Activated naive CD8-positive, alpha-beta T cell treated with anti-CD3 and anti-CD28 coated beads, Interleukin-2, amount 10 ng/mL, durations not matched to agents 7 days and 5 days (primary cell): ENCODE measurements at places on chromosomes 4 and X.

DNA sequence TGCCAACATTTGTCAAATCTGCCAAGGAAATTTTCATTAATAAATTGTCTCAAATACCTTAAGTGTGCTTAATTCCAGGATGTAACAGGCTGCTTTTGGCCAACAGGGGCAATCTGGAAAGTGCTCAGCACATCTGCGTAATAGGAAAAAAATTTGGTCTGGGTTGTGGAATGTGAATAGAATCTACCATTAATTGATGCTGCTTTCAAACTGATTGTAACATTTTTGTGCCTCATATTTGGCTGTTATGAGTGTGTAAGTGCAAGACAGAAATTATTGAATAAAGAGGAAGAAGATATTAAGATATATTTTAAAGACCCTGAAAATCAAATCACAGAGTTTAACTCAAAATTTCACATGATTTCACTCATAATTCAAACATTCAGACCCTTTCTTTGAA lies 41.1 kb downstream of the REELD1 start:
- no peak for DNase-seq

GRCh38 chrX:3215249-3215648 lies 131.2 kb downstream of the MXRA5 start:
- DNase-seq: no peak

GRCh38 chrX:101550751-101551379 lies 518 bp downstream of the ARMCX1 start:
- no peak for DNase-seq

DNA sequence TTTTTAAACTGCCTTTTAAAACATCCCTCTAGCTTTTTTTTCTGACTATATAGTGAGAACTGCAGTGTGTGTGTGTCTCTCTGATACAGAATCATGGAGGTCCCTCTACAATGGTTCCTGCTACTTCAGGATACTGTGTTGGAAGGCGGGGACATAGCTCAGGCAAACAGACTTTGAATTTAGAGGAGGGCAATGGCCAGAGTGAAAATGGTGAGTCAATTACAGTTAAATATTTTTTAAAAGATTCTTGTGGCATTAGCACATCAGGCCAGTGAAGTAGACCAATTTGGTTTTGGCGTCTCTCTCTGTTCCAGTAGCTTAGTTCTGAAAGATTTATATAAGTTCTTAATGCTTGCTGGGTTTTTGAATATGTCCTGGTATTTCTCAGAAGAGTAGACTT lies 47.1 kb downstream of the ALG13 start:
- DNase-seq: no peak

DNA sequence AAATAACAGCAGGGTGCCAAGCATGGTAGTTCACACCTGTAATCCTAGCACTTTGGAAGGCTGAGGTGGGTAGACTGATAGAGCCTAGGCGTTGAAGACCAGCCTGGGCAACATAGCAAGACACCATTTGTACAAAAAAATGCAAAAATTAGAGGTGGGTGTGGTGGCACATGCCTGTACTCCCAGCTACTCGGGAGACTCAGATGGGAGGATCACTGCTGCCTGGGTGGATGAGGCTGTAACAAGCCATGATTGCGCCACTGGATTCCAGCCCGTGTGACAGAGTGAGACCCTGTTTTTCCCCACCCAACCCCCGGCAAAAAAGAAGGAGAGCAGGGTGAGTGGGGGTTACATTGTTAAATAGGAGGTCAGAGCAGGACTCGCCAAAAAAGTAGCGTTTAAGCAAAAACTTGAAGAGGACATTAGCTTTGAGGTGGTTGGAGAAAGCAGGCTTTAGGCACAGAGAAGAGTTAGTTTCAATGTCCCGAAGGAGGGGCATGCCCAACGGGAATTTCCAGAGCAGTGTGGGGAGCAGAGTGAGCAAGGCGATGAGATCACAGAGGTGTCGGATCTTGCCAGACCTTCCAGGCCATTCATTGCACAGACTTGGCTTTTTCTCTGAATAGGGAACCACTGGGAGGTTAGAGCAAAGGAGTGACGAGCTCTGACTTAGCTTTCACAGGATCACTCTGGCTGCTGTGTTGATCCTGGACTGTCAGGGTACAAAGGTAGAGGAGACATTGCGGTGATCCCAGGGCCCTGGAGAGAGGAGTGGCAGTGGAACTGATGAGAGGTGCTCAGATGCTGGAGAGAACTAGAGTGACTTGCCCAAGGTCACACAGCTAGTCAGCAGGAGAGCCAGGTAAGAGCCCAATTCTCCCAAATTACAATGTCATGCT lies 70.6 kb downstream of the TRAPPC11 start:
- DNase-seq: no peak

GRCh38 chr4:1180663-1181062 lies 8.3 kb upstream of the SPON2 start:
- no peak for DNase-seq

DNA sequence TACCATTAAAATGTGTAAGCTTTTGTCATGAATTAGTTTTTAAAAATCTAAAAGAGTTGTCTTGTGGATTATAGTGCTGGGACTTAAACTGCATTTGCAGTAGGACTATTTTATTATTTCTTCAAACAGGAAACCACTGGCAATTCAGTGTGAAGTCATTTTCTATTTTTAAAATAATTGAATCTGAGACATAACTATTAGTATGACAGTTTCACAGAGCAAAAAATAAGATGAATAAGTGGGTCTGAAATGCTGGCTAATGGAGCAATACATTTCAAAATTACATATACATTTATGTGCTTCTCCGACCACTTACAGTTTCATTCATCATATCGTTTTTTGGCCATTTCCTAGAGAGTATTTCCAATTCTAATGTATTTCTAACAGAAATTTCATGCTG lies 75.3 kb upstream of the RAPGEF2 start:
- DNase-seq: no peak

- no peak for DNase-seq
These were observed 333.5 kb downstream of the BMPR1B start for GRCh38 chr4:95091272-95091671.

DNA sequence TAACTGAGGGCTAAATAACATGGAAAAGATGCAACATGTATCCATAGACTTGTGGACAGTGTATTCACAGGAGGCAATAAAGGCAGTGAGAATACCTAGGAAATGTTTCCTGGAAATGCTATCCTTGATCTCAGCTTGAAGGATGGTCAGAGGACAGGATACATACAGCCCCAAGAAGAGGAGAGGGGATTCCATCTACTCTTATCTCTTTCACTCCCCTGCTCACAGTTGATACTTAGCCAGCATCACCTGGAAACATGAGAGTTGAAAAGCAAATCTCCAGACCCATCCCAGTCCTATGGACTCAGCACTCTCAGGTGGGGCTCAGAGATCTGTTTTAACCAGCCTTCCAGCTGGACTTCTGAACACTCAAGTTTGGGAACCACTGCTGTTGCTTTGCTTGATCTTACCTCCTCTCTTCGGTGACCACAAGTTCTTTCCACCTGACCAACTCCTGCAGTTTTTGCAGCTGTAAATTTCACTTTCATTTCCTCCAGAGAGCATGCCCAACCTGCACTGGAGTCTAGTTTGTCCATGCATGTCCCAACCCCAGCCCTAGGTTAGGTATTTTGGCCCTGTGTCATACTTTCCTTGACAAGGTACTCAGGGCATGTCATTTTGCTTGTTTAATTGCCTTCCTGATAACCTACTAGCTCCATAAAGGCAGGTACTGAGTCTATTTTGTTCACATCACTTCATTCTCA lies 10.4 kb downstream of the RELL1 start:
- peak; percentile 32 for DNase-seq

DNA sequence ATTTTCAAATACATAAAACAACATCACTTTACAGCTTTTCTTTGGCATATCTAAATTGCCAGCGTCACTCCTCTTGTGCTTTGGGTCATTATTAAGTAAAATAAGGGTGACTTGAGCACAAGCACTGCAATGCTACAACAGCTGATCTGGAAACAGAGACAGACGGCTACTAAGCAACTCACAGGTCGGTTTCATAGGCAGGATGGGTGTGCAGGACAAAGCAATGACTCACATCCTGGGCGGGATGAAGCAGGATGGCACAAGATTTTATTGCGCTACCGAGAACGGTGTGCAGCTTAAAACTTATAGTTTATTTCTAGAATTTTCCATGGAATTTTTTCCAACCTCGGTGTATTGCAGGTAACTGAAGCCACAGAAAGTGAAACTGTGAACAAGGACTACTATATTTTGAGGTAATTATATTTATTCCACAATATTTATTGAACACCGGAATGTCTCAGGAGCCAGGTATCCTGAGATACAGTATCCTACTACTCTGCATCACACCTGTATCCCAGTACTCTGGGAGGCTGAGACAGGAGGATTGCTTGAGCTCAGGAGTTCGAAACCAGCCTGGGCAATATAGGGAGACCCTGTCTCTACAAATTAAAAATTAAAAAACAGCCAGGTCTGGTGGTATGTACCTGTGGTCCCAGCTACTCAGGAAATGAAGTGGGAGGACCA lies 215.5 kb downstream of the APBB2 start:
- no peak for DNase-seq

GRCh38 chr4:110669663-110670062 lies 46.8 kb upstream of the PITX2 start:
- DNase-seq: no peak

- DNase-seq: no peak
These were observed 70.4 kb upstream of the ANXA3 start for GRCh38 chr4:78481180-78481579.

GRCh38 chr4:78863991-78864390 lies 75.2 kb downstream of the PAQR3 start:
- no peak for DNase-seq

GRCh38 chr4:146585761-146586333 lies 52.8 kb upstream of the POU4F2 start:
- no peak for DNase-seq

DNA sequence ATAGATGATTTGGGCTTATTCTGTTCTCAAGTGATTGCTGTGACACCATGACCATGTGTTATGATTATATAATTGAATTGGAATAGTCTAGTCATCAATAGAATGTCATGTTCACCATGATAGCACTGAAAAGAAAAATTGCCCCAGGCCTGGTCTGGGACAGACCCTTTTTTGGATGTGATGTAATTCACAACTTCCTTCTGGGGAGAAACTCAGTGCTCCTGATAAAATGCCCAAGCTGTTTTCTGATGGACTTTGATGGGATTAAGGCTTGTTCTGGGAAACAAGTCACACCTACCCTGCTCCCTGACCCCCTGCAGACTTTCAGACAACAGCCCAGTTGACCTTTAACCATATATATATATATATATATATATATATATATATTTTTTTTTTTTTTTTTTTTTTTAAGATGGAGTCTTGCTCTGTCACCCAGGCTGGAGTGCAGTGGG lies 65.3 kb downstream of the RHOH start:
- DNase-seq: no peak

DNA sequence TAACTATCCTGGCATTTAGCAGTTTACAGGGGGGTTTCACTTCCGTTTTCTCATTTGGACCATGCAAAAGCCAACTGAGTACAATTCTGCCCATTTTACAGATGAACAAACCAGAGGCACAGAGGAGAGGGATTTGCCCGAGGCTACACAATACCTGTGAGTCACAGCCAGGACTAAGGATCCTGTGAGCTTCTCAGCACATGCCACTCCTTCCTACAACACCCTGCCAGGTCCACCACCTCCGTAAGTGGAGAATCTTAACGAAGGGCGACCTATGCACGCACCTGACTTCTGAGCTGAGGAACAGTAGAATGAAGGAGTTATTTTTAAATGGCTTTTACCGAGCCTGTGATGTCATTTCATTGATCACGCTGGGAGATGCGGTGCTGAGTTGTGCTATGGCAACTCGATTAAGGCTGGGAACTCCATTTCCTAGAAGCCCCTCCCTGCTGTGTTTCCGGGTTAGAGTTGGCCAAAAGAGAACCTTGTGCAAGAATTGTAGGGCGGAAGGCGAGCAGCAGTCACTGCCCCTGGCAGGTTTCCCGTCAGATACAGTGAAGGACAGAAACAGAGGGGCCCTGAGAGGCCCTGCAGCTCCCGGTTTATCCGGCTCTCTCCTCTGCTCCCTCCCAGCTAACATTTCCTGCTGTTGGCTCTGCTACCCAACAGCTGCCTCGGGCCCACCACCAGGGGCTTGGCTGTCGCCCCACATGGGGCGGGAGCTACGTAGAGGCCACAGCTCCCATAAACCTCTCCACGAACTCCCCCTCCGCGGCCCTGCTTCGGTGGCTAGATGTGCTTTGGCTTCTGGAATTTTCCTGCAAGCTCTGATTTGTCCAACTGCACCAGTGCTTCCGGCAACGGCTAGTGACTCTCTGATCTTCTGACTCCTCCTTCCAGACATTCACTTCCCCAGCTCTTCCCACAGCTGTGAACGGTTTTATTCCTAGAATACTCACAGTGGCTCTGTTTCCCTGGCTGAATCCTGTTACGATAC lies 75.1 kb upstream of the USP9X start:
- DNase-seq: peak; percentile 56

DNA sequence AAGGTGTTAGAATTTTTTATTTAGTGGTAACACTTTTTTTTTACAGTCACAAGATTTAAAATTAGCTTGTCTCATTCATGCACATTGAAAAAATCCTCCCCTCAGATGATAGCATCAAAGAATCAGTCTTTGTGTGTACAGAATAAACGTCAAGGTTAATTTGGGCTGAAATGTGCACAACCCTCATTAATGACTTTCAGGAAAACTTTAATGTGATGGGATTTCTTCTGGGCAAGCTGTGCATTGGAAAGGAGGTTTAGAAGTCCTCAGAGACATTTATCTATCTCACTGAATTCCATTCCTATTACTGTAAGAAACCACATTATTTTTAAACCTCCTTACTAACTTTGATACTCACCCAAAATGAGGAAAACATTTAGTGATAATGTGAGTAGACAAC lies 88.2 kb upstream of the TECRL start:
- no peak for DNase-seq

DNA sequence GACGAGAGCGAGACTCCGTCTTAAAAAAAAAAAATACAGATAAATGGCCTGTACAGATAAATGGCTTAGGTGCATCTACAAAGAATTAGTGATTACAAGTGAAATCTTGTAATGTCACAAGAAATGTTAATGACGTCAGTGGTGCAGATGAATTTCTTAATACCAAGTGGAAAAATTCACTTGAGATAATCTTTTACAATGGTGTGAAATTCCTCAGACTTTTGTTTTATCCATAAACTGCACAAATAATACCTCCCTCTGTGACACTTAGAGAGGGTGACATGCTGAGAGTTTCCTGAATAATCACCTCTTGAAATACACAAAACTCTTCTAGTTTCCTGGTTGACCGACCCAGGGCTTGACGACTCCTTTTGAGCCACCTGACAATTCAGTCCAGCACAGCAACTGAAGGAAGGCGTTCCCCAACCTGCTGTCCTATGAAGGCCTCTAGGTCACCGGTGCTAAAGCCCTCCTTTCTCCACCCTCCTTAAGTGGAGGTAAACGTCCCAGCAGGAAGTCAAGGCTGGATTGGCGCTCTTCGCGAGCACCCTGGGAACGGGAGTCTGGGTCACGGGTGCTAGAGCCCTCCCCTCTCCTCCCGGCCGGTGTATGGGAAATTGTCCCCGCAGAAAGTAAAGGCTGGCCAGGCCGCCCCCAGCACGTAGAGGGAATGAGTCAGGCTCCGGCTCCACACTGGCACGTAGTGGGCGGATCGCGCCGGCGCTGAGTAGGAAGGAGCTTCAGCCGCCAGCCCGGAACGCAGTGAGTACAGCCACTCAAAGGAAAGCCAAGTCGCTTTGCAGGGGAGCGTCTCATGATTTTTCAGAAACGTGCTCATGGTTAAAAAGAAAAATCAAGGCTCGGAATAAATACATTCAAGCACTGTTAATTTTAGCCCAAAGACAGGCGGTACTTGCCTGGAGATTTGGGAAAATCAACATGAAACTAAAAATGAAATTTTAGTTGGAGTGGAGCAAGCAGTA lies at the start of gene TMEM144:
TSS of gene TMEM144 (plus strand) at position 662 of the 983 bp plus-strand sequence. CDS start 2,182 bp downstream, outside the sequence.
- DNase-seq: peak; percentile 62

- DNase-seq: no peak
These were observed 446.3 kb downstream of the TRAM1L1 start for GRCh38 chr4:116639070-116639577.

GRCh38 chr4:150098214-150098613 lies 20.0 kb downstream of the DCLK2 start:
- DNase-seq: no peak
